ENCODE measurements at places on chromosomes 2 and 18. TPM values are rescaled to one million over a fixed set of nuclear protein-coding genes. Genes with fewer than 3 reads are reported as not detected.
A peak's percentile ranks its signal among the peaks of the same experiment; 100 is the strongest.

GRCh38 chr2:61340242-61340641 is 130.6 kb downstream of the USP34 start:
- DNase-seq, result no peak

GRCh38 chr2:237451643-237452469 is 35.2 kb upstream of the MLPH start:
- no peak for DNase-seq

GRCh38 chr2:3626118-3626811 is 31.4 kb downstream of the COLEC11 start:
- peak; percentile 51 for DNase-seq

- no peak for DNase-seq
Measured at GRCh38 chr2:30509716-30510115, 62.7 kb downstream of the LCLAT1 start.

GRCh38 chr2:98658816-98659490 is 50.6 kb downstream of the UNC50 start:
- no peak for DNase-seq

- DNase-seq, result no peak
Measured at GRCh38 chr2:235663875-235664274, 170.0 kb downstream of the AGAP1 start.

- DNase-seq, result no peak
Measured at GRCh38 chr18:44709307-44710126, 28.8 kb downstream of the SETBP1 start.

DNA sequence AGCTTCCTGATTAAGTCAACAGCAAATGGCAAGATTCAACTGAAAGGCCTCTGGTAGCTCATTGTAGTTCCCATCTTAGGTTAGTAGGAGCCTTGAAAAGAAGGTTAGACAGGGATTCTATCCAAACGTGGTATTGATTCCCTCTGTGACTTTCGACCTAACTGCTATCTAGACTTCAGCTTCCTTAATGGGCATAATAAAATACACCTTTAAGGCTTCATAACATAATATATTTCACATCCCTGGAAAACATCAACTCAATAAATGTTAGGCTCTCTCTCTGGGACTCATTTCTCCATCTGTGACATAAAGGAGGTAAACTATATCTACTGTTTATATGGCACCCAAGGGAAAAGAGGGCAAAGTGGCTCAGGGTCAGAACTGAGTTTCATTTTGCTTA is 60.9 kb downstream of the STK39 start:
- DNase-seq, result no peak

- DNase-seq, result no peak
Measured at GRCh38 chr2:213216461-213216860, 65.0 kb upstream of the IKZF2 start.

- no peak for DNase-seq
Measured at GRCh38 chr2:241987726-241988125, 118.2 kb downstream of the RTP5 start.

- DNase-seq, result no peak
Measured at GRCh38 chr2:96359310-96359709, 23.7 kb downstream of the NCAPH start.

DNA sequence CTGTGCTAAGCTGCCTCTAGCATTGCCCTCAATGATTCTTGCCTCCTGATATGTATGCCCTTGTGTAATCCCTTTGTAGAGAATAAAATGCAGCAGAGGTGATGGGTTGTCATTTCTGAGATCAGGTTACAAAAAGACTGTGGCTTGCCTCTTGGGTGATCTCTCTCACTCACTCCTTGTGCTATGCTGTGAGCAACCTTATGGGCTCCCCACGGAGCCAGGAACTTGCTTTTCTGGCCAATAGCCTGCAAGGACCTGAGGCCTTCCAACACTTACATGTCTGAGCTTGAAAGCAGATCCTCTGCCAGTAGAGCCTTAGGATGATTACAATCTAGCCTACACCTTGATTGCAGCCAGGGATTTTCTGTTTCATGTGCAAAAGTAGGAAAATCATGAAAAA is 123.1 kb upstream of the XIRP2 start:
- DNase-seq, result no peak

GRCh38 chr2:235725016-235725489 is 231.2 kb downstream of the AGAP1 start:
- DNase-seq, result no peak

SERPINB10 gene
- not detected for total RNA-seq

POMC gene
- total RNA-seq, result not detected

HOXD4 gene
- 0.31 TPM for total RNA-seq

PARD6G gene
- total RNA-seq, result 7.4 TPM

POTEI gene
- 0.48 TPM for total RNA-seq

BUB1 gene
- 52.6 TPM for total RNA-seq

Measured in HepG2 (cell line).